ENCODE measurements at places on chromosomes 3 and 15. TPM values are rescaled to one million over a fixed set of nuclear protein-coding genes. Genes with fewer than 3 reads are reported as not detected.

DNA sequence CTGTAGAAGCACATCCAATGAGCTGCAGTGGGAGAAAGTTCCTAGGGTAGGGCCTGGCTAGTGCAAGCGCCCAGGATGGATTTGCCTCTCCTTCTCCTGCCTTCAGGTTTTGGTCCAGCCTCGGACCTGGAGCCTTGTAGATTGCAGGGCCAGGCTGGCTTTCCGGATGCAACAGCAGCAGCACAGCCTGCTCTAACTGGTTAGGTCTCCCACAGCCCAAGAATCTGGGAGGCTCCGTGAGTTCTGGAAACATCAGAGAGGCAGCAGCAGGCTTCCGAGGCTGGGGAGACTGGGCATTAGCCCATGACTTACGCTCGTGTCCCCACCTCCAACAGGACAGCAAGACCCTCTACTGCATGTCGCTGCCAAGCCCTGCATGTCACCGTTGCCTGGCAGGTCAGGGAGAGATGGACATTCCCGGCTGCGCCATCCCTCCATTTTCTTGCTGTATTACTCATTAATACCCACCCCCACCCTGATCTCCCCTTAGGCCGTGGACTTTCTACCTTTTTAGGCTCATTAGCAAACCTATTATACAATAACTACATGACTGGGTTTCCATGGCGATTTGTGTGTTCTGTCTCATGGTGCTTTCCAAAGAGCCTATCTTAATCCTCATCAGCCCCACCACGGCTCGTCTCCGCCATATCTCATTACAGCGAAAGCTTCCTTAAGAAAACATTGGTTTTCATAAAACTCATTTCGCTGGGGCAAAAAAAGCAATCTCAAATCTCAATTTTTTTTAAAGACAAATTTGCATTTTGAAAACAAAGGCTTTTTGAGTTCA is 40.9 kb upstream of the RGMA start:
- no peak for DNase-seq

GRCh38 chr15:101320501-101321052 is 25.5 kb upstream of the SNRPA1 start:
- no peak for DNase-seq

GRCh38 chr3:196193736-196194541 is 17.3 kb downstream of the ZDHHC19 start:
- DNase-seq = no peak

DNA sequence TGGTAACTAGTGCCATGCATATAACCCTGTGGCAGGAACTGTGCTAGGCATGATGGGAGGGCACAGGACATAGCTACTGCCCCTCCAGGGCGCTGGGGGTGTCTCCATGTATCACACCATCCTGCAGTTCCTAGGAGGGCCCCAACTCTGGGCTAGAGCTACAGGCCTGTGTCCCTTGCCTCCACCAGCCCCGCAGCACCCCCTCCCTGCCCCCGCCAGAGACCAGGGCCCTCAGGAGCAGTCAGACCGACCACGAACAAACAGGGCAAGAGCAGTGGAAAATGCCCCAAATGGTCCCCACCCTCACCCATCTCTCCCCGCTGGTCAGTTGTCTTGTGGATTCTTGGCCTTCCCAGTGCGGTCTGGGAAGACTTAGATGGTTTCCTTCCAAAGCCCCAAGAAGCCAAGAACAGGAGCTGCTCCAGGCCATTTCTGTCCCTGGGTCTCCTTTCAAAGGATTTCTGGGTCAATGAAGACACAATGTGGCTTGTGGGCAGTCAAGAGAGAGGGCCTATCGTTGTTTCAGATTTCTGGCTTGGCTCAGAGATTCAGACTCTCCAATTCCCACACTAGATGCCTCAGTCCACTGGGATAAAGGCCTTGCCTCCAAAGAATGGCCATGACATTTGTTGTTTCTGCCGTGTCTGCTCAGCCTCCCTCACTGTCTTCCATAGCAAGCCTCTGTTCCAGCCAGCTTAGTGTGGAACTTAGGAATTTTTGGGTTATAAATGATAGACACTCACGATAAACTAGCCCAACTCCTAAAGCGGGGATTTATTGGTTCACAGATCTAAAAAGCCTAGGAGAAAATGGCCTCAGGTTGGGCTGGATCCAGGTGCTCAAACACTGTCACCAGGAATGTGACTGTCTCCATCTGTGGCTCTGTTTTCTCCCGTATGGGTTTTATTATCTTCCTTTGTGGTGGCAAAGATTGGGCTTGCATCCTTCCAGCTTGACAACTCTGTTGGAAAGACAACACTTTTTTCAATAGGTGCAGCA is 80.6 kb downstream of the LSM3 start:
- no peak for DNase-seq

GRCh38 chr3:98769448-98769847 is 6.3 kb downstream of the ST3GAL6 start:
- no peak for DNase-seq

- DNase-seq = no peak
These were observed 353.3 kb downstream of the LPP start for GRCh38 chr3:188507244-188507720.

GRCh38 chr3:72636969-72637597 is 211.2 kb downstream of the SHQ1 start:
- no peak for DNase-seq

DNA sequence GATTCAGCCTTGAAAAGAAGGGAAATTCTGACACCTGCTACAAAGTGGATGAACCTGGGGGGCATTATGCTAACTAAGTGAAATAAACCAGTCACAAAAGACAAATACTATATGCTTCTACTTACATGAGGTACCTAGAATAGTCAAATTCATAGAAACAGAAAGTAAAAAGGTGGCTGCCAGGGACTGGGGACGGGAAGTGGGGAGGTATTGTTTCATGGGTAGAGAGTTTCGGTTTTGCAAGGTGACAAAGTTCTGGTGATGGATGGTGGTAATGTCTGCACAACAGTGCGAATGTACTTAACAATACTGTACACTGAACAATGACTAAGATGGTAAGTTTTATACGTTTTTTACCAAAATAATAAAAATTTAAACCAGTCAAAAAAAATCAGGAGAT is 4.8 kb downstream of the IDH2 start:
- DNase-seq = no peak

DNA sequence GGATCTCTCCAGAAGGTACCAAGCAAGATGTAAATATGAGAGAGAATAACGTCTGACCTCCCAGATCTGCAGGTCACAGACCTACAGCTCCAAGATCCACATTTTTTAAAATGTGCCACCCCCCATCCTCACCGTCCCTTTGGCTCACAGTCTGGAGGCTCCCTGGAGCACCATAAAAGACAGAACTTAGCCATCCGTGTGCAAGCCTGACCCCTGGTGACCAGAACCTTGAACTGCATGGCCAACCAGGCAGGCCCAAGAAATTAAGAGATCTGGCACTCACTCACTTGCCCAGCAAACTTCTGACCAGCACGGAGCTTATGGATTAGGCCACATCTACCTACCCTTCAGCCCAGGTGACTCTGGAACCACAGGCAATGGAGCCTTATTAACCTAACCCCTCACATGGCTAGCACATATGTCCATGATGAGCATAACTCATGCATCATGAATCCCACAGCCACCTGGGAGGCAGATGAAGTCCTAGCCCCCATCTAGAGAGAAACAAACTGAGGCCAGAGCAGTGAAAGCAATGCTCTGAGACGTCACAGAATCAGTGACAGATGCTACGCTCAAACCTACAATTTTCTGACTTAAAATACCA is 275.3 kb downstream of the UACA start:
- DNase-seq = peak; percentile 89

DNA sequence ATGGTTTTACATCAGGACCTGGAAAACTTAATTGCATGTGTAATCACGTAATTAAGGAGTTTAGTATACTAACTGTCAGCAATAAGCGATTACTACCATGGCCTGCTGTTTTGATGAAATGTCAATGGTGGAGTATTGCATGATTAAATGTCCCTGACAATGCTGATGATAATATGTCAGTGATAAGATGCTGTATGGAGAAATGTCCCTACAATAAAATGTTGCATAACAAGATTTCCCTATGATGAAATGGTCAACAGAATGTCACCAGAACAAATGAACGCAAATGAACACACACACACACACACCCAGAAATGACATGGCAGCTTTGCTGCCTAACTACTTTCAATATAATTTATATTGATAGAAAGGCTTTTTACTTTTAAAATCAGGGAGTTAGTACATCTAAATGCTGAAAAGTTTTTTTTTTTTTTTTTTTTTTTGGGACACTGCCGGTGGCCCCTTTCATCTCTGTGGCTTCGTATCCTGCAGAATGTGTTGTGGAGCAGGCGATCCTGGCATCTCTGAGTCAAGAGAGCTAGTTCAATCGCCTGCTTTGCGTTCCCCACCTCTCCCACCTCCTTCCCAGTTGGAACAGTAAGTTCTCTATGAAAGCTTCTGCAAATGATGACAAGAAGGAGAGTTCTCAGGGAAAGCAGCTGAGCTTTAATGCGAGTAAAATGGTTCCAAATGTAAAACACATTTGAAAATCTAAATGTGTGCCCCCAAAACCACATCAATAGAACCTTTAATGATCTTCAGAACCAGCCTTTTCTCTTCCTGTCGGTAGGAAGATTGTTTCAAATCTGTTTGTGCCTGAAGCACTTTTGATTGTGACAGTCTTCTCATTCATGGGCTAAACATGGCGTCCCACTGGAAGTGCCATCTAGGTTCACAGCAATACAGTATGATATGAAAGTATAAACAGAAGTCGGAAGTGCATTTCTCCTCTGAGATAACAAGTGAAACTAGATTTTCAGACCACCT is 170.1 kb upstream of the GBE1 start:
- DNase-seq = no peak

DNA sequence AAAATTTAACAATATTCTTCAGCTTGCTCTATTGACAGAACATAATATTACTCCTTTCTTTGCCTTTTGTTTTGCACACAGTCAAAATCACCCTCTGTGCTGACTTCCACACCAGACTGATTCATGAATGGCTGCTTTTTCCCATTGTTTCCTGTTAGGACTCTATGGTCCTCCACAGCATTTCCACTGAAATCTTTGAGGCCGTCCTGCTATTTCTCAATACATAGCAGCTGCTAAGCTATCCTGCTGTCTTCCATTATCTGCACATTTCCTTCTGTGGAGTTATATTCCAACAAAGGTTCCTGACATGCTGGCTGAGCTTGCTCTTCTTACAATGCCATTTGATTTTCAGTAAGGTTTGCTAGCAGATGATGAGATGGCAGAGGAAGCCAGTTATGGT is 153.3 kb downstream of the EPHA3 start:
- no peak for DNase-seq

DNA sequence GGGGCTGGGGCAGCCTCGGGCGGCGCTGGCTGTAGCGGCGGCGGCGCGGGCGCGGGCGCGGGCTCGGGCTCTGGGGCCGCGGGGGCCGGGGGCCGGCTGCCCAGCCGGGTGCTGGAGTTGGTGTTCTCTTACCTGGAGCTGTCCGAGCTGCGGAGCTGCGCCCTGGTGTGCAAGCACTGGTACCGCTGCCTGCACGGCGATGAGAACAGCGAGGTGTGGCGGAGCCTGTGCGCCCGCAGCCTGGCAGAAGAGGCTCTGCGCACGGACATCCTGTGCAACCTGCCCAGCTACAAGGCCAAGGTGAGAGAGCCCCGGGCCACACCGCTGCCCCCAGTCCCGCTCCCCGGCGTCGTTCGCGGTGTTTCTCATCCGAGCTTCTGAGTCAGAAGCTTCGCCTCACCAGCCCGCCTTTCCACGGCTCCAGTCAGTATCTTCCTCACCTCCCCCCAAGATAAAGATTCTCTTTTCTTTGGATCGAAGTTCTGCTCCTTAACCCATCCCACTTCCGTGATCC is 600 bp downstream of the FBXO45 start:
- DNase-seq = no peak

- no peak for DNase-seq
These were observed 34.3 kb upstream of the LRTM1 start for GRCh38 chr3:54962200-54962599.

- DNase-seq = no peak
These were observed 14.0 kb downstream of the UBR1 start for GRCh38 chr15:43091859-43092258.

- DNase-seq = no peak
These were observed 21.2 kb downstream of the KATNBL1 start for GRCh38 chr15:34188711-34189110.

DNA sequence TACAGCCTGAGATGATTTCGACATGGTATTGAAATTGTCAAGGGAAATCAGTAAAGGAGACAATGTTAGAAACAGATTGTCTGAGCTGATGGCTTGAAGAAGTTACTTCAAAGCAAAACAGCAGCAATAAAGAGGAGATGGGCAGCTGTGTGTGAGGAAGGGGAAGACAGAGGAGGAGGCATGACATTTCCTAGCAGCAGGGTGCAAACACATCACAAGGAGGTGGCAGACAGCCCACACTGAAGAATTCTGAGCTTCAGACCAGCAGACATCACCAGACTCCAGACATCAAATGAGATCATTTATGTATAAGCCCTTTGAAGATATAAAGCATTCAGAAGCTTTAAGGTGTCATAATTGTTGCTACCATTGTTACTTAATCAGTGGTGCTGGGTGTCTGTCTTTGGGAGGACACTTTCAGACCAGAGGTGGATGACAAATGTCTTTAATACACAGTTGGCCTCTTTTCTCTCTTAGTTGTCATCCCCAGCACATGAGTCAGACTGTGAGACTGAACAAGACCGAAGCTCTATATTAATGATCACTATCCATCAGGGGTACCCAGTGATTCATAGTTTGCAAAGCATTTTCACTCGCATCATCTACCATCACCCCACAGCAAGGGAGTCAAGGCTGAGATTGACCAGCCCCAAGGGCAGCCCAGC is 203.9 kb downstream of the MINAR1 start:
- no peak for DNase-seq

DNA sequence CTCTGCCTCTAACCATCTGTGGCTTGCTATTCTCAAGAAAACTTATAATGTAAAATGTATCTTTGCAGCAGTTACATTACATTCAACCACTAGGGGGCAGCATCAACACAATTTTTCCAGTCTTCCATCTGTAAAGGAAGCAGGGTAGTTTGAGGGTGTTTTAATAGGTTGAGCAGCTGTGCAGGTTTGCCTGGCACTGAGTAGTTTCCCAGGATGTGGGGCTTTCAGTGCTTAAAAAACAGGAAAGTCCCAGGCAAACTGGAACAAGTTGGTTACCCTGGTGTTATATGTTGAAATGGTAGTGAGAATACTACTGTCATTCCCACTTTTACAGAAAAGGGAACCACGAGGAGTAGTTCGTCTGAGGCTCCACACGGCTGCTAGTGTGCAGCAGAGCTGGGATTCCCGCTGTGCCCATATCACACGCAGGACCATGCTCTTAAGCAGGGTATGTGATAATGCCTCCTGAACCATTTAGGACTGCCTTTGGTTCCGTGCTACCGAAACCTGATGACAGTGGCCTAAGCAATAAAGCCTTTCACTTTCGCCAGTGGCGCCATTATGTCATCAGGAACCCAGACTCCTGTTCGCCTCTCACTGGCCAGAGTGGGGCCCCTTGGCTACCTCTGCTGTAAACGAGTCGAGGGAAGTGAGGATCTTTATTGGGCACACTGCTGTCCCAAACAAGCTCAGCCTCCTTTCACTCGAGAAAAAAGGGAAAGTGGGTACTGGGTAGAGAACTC is 64.7 kb upstream of the ZBTB38 start:
- DNase-seq = no peak

The SEMA3G gene
- total RNA-seq = not detected

The SERINC4 gene
- total RNA-seq = not detected

The THSD4 gene
- total RNA-seq = 4.5 TPM

The FAM131A gene
- total RNA-seq = 11.3 TPM
